GM04504 (cell line): ENCODE measurements at places on chromosomes 1 and 21.

DNA sequence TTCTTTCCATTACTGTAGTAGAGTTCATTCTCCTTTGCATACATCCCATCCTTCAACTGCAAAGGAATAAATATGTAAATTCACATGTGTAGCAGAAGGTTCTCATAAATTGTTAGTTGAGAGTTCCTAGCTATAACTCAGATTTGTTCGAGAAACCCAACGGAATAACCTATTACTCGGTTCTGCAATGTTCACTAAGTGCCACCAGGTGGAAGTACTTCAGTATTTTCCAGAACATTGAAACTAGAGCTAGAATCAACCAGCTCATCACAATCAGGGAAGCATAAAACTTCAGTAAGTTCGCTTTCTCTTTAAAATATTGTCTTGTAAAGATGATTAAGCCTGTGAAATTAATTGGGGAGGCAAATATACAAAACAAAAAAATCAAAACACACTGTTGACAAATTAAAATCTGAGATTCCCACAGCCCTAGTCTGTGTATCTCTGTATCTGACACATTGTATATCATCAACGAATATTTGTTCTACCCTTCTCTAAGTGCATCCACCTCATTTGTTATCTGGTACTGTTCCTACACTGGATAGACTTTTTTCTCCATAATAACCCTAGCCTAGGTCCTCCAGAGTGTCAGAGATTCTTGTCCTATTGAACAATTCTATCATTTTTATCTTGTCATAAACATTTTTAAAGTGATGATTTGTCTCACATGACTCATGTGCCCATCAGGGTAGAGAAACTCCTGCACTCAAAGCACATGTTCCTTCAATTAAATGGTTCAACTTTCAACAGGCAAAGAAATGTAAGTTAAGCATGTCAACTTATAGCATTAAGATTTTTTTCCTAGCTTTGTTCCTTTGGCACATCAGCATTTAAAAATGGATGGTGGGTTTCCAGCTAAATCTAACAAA lies 31.9 kb downstream of the MROH9 start:
- DNase-seq: no peak

DNA sequence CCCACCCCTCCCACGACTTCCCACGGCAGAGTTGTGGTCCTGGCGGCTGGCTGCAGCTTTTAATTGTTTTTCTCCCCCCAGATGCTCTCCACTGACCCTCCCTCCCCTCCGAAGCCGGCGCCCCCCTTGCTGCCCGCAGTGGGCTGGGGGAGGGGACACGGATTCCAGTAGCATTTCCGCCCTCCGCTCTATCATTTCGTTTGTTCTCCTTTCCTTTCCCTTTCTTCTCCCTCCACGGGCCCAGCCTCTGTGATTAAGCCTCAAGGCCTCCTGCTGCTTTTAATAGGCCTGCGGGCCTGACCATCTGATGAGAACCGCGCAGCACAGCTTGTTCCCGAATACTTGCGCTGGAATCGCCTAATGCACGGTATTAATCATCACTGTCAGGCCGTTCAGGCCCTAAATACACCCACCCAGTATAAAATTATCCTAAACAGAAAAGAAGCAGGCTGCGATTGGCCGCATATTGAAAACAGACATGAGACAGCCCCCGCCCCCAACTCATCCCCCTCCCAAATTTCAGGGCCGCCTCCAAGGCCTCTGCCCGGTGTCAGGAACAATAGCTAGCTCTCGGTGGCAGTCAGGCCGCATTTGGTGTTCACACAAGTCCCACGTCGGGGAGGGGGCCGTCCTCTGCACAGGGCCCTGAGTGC lies 102.0 kb upstream of the ARHGEF16 start:
- DNase-seq: peak; percentile 27

DNA sequence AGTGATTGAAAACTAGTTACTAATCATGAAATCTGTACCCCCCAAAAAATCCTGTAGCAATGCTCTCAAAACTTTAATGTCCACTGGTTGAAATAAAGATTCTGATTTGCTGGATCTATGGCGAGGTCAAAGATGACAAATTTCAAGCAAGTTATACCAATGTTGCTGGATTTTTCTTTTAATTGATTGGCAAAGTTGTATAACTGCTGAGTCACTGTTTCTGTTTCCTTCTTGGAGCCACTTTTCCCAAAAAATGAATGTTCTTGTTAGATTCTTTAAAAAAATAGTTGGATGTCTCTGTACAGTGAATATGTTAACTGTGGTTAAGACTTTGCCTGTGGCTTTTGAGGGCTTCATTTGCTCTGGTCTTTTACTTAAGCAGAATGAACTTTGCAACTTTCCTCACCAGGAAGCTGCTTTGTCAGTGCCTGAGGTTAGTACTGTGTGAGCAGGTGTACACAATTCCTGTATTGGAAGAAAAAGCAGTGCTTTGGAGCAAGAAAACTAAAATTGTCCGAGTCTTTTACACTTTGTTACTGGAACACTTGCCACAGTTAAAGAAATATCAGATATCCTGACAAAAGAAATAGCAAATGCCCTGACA lies 1211.9 kb downstream of the MRPL39 start:
- DNase-seq: no peak

DNA sequence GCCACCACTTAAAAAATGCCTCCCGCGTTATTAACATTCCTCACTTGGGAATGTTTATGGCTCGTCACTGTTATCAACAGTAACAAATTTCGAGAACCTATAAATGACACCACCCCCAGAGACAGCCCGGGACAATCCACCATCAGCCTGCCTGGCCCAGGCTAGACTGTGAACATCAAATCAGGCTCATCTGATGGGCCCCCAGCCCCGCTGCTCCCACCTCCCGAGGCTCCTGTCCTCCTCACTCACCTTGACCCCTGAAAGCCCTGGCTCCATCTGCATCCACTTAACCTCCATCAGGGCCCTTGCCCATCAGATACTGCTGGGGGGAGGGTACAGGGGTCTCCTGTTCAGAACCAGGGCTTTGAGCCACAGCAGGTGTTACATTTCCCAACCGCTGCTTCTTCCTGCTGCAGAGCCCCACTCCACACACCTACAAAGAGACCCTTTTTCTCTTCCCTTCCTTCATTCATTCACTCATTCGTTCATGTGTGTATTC lies 156.5 kb upstream of the VAMP3 start:
- no peak for DNase-seq

GRCh38 chr1:215833941-215834729 lies 267.0 kb downstream of the KCTD3 start:
- DNase-seq: no peak

- DNase-seq: no peak
These were observed 245.4 kb downstream of the NPHP4 start for GRCh38 chr1:5746611-5747425.

DNA sequence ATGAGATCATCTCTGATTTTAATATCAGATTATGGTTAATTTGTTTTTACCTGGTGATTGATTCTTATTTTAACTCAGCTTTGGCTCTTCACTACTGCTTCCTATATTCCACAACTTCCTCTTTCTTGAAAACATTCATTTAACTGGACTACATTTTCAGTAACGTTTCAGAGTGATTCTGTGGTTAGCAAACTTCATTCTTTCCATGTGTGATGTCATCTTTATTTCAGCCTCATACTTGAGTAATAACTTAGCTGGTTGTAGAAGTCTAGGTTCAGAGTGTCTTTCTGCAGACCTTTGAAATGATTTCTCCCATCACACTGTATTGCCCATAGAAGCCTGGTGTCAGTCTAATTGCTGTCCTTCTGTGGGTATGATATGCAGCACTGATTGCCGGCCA lies 36.0 kb upstream of the SLC35F3 start:
- DNase-seq: no peak

- no peak for DNase-seq
These were observed 2.7 kb upstream of the DCAF6 start for GRCh38 chr1:167933788-167934187.

- no peak for DNase-seq
These were observed 56.0 kb downstream of the KANK4 start for GRCh38 chr1:62263006-62263813.
